ENCODE measurements at places on chromosomes 3 and 15.

GRCh38 chr15:96362755-96363651 lies 32.5 kb downstream of the NR2F2 start:
- no peak for DNase-seq

GRCh38 chr3:134380249-134380648 lies 6.0 kb upstream of the AMOTL2 start:
- no peak for DNase-seq

DNA sequence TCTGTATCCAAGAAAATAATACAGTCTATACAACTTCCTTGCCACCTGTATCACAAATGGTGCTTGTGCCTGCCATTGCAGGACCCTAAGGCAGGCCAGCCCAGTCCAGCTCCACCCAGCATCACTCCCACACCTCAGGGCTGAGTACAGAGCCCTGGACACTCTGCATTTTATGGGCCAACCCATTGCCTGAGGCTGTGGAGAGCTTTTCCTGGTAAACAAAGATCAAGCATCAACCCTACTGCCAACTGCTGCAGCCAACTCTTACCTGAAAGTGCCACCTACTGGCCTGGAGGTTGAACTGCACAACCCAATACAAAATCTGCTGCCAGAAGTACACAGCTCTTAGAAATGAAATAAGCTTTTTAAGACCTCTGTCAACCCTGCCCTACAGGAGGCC lies 1082.2 kb downstream of the NAALADL2 start:
- no peak for DNase-seq

DNA sequence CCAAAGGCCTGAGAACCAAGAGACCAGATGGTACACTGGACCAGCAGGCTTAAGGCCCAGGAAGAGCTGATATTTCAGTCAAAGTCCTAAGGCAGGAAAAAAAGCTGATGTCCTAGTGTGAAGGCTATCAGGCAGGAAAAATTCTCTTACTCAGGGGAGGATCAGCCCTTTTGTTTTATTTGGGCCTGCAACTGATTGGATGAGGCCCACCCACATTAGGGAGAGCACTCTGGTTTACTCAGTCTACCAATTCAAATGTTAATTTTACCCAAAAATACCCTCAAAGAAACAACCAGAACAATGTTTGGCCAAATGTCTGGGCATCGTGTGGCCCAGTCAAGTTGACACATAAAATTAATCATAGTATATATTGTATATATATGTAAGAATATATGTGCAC lies 24.5 kb upstream of the MYRIP start:
- DNase-seq, result no peak

DNA sequence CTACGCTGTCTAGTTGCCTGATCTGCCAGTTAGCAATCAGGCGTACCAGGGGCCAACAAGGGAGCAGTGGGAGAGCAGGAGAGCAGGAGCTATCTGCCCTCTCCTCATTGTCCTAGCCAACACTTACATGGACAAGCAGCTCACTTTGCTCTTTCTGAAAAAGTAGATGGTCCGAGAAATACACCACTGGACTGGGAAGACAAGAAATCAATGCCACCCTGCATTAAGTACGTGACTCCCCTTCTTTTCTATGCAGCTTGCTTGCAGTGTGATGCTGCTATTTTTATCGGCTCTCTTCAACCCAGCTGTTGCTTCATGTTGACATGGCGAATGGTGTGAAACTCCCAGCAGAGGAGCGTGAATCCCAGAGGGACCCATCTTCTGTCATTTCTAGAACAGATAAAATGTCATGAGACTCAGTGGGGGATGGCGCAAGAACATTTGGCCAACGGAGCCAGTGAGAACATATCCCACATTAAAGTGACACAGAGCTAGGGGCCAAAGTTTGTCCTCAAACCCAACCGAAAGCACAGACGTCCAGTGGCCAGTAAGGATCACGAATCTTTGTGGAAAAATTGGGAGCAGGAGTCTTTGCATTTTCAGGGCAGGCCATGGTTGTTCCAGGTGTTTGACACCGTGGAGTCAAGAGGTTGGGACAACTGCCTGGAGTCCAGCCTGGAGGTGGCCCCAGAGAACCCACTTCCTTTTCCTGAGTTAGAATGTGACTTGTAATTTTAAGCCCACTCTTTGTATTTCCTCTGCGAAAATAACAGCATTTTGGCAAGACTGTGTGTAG lies 53.7 kb upstream of the MEF2A start:
- no peak for DNase-seq

GRCh38 chr3:77134769-77135168 lies 94.9 kb downstream of the ROBO2 start:
- DNase-seq, result no peak

GRCh38 chr3:143266927-143267326 lies 147.4 kb downstream of the CHST2 start:
- no peak for DNase-seq
